ENCODE measurements at places on chromosomes 12 and 14. TPM values are rescaled to one million over a fixed set of nuclear protein-coding genes. Genes with fewer than 3 reads are reported as not detected.
A peak's percentile ranks its signal among the peaks of the same experiment; 100 is the strongest.

CACNA1C gene
- 3.6 TPM for total RNA-seq

RFX4 gene
- not detected for total RNA-seq

LTBP2 gene
- total RNA-seq: 5.2 TPM

ANO2 gene
- 0.86 TPM for total RNA-seq

SERPINA3 gene
- total RNA-seq: 0.15 TPM

SLC17A8 gene
- total RNA-seq: not detected

DNA sequence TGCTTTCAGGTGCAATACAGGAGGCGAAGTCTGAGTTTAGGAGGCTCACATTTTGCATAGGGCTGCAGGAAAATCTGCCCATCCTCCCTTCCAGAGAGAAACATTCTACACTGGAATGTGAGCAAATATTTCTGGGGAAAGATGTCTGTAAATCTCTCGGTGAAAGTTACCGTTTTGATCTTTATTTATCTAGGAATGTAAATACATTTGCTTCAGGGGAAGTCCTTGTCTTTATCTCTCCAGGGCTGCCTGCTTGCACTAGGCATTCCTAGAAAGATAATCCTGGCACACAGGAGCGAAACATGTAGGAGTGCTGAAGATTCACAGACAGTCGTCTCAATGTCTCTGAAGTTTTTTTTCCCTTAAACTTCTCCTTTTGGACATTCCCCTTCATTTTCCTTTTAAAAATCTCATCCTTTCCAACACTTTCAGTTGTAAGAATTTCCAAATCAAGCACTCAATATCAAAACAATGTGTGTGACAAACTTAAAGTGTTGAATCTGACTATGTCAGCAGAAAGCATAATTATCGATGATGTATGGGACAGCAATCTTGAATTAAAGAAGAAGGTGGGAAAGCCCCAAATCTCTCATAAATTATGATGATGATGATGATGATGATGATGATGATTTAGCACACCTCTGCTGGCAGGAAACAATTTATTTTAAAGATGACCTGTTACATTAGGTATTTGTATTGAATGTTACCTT is 113.4 kb upstream of the RESF1 start:
- no peak for DNase-seq

DNA sequence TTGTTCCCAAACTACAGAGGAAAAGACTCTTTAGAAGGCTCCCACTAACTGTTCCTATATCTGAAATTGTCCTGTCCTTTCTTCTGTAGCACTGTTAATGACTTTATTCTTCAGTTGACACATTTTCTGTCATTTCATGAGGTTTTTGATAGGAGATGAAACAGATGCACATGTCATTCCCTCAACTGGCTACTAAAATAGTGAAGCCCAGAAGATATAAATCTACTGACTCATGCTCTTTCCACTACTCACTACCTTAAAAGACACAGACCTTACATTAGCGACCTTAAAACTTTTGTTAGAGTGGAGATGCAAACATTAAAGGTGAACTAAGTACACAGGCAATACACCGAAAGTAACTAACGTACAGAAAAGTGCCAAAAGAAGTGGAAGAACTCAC is 59.5 kb upstream of the ANKS1B start:
- peak; percentile 3 for DNase-seq

GRCh38 chr12:121893961-121894460 is 5.4 kb downstream of the PSMD9 start:
- peak; percentile 77 for DNase-seq
